T-helper 1 cell (primary cell): ENCODE measurements at places on chromosomes 6 and 20.

DNA sequence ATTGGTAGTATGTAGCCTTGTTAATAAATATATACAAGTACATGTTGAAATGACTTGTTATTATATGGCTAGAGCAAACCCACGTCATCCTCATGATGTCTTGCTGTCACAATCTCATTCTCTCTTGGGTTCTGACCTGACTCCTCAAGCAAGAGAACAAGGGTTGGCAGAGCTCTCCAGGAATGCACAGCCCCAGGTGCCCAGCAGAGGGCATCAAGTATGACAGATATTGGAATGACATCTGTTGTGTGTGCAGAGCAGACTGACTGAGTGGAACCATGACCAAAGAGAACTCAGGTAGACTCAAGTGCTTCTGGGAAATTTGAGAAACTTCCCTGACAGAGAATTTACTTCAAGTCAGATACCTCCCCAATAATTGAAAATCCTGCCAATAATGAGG lies 90.6 kb downstream of the PAX1 start:
- DNase-seq = no peak

DNA sequence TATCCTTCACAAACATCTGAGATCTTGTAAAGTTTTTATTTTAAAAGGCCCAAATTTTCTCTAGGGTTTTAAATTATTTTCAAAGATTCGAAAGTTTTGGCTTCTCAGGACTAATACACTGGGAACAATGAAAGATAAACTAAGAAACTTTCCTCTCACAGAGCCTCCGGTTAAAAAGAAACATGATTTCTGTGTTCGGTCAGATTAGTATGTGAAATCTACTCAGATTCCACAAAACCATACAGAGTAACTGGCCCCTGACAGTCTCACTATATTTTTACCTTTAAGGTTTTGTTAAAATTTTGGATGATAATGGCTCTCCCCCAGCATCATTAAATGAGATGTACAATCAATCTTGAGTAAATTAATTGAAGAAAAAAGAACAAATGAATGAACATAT lies 471.0 kb downstream of the COL12A1 start:
- DNase-seq = no peak

- no peak for DNase-seq
Measured at GRCh38 chr20:14829906-14830305, 492.5 kb upstream of the FLRT3 start.

- no peak for DNase-seq
Measured at GRCh38 chr20:19975901-19976300, 41.3 kb upstream of the NAA20 start.

GRCh38 chr6:123402052-123402451 lies 234.7 kb downstream of the TRDN start:
- DNase-seq = no peak

DNA sequence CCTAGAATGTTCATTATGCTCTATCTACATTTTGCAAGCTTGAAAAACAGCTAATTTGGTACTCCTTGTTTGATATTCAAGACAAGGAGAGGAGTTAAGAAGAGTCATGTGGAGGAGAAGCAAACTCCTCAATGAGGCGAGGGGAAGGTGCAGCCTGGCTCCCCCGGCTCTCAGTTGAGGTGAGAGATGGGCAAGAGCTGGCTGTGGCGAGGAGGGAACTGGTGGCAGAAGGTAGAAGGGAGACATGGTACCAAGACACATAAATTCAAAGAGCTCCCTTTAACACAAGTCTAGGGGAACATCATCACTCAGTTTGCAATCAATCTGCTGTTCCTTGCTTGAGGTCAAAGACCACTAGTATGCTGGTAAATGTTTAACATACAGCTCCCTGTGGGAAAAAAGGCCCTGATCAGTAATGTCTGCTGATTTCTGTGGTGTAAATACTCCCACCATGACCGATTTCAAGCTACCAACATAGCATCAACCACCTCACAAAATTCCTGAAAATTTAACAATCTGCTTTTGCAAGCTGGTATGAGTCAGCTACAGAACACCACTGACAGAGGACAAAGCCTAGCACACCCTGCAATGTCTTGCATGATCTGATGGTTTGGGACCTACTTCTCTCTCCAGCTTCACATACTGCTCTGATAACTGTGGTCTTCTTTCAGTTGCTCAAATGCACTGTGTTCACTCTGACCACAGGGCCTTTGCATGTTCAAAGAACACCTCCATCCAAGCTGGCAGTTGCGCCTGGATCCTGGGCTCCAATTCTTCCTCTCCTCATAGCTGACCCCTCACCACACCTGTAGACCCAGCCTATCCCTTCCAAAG lies 516.3 kb upstream of the CHD6 start:
- no peak for DNase-seq

DNA sequence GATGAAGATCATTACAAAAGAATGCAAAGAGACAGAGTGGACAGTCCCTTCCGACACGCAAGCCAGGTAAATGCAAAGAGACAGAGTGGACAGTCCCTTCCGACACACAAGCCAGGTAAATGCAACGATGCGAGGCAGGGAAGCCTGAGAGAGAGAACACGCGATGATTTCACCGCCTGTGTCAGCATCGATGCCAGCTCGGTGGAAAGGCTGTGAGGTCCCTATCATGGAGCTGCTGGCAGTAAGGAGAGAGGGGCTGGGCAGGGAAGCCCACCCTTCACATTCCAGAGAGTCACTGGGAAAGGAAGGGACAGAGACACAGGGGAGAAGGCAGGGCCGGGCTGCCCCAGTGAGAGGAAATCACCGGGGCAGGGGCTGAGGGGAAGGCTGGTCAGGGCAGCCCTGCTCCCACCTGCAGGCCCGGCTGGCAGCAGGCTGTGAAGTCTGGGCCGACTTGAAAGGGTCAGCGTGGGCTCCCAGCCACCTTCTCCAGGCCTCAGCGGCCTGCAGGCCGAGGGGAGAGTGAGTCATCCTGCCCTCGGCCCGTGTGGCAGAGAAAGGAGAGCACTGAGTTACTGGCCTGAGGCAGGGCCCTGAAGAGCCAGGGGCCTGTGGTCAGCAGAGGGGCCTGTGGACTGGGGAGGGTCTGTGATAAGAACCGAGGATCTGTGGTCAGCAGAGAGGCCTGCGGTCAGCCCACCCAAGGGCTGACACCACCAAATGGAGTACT lies 80.4 kb downstream of the DACT2 start:
- DNase-seq = no peak

DNA sequence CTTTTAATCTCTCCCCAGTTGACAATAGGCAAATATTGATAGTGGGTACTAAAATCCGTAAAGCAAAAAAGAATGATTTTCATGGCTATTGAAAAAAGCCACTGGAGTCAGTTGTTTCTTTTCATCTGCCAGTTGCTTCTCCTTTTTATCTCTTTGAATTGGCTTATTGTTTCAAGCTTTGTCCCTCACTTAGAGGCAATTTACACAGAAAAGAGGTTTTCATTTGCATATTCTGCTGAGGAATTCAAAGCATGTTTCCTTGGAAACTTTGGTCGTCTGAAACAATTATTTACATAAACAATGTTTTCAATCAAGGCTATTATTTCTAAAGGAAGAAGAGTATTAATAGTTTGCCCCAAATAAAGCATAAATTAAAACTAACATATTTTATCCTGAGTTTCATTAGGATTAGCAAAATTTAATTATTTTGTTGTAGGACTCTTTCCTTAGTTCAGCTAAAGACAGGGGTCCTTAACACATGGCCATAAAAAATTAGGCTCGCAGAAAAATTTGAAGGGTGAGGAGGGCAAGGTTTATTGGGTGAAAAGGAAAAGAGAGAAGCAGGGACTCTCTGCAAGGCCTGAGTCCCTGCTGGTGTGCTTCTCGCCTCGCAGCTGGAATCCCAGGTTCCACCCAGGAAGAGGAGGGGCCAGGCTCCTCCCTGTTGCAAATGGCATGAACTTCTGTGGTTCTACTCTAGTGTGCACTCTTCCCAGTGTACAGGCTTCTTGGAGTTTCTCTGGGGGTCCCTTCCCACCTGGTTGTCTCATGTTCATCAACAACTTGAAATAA lies 138.8 kb upstream of the LAMA2 start:
- DNase-seq = no peak

GRCh38 chr20:4708036-4708435 lies 13.7 kb upstream of the PRND start:
- no peak for DNase-seq

DNA sequence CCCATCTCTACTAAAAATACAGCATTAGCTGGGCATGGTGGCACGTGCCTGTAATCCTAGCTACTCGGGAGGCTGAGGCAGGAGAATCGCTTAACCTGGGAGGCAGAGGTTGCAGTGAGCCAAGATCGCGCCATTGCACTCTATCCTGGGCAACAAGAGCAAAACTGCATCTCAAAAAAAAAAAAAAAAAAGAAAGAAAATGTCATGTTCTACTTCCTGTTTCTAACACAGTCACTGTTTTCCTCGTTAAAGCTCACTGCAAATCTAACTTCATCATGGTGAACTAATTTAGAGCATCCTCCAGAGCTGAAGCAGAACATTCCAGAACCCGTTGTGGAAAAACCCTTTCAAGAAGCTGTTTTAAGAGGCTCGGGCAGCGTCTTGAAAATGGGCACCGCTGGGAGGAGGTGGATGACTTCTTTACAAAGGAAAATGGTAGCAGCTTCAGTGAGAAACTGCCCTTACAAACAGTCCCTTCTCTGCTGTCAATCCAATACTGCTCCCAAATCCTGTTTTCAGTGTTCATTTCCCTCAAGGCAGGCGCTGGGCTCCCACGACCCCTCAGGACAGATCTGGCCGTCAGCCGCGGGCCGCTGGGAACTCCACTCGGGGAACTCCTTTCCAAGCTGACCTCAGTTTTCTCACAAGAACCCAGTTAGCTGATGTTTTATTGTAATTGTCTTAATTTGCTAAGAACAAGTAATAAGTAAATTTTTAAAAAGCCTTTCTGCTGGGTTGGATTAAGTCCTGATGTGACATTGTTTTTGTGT lies 12.5 kb downstream of the CTSZ start:
- no peak for DNase-seq

DNA sequence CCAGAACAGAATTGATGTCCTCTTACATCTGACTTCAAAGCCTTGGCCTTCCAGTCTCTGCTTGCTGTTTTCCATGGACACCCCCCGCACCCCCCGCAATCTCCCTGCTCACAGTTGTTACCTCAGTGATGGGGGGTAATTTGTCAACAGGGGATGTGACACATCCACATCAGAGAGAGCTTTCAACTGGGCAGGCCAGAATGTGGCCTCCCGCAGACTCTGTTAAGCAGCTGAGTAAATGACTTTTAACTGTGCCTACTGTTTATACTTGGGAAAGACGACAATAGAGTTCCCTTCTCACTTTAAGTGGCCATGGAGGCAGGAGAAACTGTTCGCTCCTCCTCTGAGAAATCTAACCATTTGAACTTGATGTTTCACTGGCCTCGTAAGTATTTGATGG lies 51.0 kb downstream of the TXNDC5 start:
- DNase-seq = no peak

- DNase-seq = no peak
Measured at GRCh38 chr6:139109558-139109957, 25.3 kb upstream of the HECA start.

- DNase-seq = no peak
Measured at GRCh38 chr6:71015392-71015791, 58.5 kb upstream of the B3GAT2 start.

- no peak for DNase-seq
Measured at GRCh38 chr20:23540624-23541023, 27.7 kb downstream of the CST9L start.

- DNase-seq = peak; percentile 46
Measured at GRCh38 chr20:23419995-23420901, 1.0 kb downstream of the NAPB start.

DNA sequence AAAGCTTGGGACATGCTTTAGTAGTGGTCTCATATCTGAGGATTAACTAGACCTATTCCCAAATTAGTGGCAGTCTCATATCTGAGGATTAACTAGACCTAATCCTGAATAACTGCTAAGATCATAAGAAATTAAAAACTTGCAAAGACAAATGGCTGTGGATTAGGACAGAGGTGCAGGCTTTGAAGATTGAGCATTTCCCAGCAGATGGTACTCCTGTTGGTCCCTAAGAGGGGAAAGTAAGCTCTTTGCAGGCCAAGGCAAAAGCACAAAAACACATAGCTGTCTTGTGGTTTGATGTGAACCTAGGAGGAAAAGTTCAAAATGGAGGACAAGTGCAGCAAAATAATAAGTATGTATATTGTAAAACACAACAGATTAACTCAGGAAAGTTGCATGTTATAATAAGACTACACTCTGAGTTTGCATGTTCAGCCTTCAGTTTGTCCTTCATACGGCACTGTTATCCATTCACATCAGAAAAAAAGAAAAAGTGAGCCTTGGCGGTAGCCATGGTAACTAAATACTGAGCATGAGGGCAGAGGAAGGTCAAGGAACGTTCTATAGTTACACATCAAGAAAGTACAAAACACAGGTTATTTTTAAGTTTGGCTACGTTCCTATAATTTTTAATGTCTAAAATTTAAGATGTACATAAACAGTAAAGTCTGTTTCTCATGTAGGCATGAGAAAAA lies 62.8 kb downstream of the FILIP1 start:
- DNase-seq = no peak

DNA sequence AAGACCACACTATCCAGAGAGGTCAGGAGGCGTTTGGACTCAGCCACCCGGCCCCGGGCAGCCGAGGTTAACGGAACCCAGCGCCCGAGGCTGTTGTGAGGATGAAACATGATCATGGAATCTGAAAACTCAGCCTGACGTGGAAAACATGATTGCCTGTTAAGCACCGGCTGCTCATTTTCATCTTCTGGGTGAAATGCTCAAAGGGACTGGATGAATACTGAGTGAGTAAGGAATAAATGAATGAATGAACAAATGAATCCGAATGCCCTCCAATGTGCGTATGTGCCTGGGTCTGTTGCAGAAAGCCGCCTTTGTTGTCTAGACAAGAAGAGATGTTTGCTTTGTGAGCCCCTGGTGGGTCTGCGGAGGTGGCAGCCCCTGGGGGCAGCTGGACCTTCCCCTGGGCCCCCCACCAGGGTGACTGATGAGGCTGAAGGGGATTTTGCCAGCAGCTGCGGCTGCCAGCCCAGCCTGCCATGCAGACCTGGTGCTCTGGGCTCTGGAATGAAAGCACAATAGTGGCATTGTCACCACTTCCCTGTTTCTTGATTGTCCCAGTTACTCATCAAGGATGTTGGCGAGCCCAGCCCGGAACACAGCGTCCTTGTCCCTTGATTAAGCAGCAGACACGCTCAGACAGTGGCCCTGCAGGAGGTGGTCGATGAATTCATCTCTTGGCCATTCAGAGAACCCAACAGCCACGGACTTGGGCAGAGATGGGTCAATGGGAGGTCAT lies 211.1 kb downstream of the ANKRD60 start:
- no peak for DNase-seq
